GM20000 (cell line): ENCODE measurements at places on chromosomes 5 and 9.

DNA sequence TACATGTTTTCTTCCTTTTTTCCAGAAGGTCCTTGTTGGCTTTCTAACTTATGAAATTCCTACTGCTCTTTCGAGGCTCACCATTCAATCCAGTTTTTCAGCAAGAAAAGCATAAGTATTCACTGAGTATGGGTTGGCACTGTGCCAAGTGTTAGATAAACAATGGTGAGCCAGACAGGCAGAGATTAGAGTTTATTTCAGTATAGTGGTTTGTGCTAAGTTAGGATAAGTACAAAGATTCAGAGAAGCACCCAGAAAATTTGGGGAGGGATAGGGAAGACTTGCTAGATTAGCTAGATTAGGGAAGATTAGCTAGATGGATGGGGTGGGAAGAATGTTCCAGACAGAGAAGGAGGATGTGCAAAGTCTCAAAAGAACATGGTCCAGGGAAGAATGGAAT lies 122.9 kb downstream of the OXCT1 start:
- no peak for DNase-seq

DNA sequence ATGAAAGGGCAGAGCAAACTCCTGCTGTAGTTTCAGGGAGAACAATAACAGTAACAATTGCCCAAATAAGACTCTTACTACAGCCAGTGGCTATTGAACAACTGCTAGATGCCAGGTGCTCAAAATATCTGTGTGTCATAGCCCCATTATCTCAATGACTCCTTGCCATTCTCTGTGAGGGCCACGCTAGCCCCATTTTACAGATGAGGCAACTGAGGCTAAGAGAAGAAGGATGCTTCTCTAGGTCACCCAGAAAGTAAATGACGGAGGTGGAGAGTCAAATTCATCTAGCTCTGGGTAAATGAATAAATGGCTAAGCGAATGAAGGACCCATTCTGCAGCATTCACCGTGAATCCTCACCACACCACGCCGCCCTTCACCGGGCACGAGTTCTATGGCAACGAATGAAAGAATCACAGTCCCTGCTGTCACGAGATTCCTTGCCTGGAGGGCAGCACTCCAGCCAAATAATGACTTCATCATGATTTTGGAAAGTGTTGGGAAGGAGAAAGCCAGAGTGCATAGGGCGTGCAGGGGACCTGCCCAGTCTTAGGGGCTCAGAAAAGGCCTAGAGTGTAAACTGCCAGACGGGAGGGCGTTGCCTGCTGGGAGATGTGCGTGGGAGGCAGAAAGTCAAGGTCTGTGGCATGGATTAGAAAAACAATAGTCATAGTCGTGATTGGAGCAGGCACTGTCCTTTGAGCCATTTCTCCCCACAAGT lies 147.2 kb downstream of the C9orf50 start:
- DNase-seq, result no peak

GRCh38 chr9:35285731-35286130 lies 123.9 kb downstream of the UNC13B start:
- no peak for DNase-seq

GRCh38 chr9:133540698-133541025 lies 6.2 kb downstream of the ADAMTSL2 start:
- DNase-seq, result no peak

DNA sequence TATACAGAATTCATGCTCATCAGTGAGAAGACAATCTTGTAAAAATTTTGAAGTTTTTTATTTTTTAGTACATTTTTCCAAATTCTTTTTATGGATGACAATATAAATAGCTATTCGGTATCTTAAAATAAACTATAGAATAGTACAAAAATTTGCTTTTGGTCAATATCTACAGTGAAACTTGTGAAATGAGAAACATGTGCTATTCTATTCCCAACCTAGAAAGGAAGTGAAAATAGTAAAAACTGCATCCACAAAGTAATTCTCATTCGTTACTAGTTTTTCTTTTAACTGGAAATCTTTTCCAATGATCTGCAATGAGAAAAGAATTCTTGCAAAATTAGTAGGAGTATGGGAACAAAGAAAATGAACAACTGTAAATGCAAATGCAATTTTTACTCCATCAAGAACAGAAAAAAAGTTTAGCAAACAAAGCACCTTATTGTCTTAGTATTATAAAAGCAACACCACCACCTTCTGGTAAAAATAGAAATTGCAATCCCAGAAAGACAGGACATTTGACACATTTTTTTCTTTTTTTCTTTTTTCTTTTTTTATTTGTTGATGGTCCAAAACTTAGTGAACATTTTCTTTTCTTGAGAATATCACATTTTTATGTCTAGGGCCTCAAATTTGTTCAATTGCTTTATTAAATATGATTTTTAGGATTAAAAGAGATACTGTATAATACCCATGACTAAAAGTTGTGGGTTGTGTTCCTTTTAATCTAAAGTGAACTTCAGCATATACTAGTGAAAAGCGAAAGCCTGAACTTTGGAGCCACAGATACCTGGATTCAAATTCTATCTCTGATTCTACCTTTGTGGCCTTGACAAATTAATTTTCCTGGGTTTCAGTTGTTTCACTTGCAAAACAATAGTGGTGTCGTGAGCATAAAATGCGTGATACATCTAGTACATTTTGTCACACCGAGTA lies 72.3 kb downstream of the SLCO4C1 start:
- peak; percentile 12 for DNase-seq

- DNase-seq, result no peak
Measured at GRCh38 chr5:128422612-128423011, 115.4 kb downstream of the FBN2 start.

DNA sequence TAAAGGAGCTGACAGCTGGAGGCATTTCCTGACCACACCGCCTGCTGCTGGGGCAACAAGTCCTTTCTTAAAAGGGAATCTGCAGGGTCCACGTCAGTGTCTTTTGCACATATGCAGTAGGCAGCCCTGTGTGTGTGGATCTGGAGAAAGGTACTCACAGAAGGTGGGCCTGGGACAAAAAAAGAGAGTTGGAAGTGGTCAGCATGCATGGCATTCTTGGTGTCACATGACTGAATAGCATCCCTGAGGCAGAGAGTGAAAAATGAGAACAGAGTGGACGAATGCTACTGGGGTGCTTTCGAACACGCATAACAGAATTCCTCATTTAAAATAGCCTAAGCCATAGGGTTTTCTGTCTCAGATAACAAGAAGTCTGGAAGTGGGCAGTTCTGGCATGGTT lies 47.0 kb downstream of the DNAJC21 start:
- no peak for DNase-seq

DNA sequence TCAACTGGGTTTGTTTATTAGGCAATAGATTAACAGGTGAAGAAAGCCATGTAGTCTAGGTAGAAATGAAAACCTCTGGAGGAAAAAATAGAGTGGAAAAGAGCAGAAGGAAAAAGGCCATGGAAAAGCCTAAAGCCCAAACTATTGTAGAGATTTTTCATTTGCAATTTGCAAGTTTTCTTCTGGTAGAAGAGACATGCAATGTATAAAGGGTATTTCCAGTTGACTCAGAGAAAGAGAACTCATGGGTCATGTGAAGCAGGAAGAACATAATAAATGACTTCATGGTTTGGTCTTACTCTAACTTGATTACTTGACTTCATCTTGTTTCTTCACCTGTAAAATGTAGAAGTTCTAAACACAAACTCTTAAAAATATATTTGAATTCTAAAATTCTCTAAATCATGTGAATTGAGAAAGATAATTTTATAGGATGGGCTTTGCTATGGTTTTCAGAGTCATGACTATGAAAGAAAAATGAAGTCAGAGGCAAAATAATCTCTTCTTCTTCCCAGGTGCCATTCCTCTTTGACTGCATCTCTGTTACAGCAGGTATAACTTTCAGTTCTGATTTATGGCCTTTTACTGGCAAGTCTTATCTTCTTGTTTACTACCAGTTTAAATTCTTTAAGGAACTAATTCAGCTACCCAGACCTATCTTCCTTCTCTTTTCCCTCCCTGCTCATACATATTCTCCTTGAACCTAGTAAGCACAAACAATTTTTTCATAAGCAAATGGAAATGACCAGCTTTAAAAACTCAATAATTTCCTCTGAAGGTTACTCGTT lies 47.7 kb upstream of the TMC1 start:
- peak; percentile 66 for DNase-seq

GRCh38 chr5:14286574-14287421 lies 143.7 kb downstream of the TRIO start:
- peak; percentile 28 for DNase-seq

DNA sequence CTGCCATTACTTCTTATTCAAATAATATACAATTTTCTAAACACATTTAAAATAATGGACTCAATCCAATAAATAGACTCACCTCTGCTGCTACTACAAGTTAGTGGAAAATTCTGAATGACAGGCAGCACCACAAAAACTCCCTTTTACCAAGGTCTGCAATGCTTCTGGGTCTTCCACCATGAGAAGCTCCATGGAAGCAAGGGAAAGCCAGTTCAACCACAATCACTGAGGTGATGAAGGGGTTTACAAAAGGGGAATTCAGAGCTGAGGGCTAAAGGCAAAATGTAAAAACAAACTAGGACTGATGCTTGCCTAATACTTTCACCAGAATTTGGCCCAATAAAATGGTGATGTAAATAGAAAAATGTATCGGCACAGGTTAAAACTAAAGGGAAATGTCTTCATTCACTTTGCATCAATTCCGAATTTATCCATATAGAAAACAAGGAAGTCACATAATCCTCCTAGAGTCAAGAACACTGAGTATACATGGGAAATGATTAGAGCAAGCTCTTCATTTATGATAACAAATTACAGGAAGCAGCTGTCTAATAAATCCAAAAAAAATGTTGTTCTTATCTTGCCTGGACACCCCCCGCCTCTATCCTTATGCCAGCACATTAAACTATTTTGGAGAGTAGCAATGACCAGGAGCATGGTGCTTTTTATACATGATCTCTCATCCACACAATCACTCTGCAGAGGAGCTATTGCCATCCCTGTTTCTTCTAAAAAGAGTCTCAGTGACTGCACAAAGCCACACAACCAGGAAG lies 66.3 kb upstream of the NFIB start:
- no peak for DNase-seq

- DNase-seq, result no peak
Measured at GRCh38 chr9:120395376-120395775, 184.6 kb downstream of the CDK5RAP2 start.

GRCh38 chr5:58317009-58317408 lies 142.9 kb downstream of the PLK2 start:
- DNase-seq, result no peak

DNA sequence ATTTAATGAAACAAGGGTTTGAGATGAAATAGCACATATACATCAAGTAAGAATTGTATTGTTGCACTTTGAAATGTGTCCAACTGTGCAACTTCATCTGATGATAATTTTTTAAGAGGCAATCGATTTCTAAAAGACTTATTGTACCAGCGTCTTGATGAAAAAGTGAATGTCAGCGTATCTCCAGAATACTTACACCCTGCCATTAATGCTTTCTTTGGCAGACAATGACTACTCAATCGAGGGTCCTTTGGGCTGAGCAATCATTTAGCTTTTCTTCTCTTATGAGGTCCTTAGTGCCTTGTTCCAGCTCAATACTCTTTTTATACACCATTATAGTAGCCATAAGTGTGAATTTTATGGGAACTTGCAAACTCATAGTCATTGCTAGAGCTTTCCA lies 4.7 kb downstream of the TLE1 start:
- DNase-seq, result no peak

GRCh38 chr9:111842313-111842712 lies 47.6 kb upstream of the SHOC1 start:
- DNase-seq, result no peak

DNA sequence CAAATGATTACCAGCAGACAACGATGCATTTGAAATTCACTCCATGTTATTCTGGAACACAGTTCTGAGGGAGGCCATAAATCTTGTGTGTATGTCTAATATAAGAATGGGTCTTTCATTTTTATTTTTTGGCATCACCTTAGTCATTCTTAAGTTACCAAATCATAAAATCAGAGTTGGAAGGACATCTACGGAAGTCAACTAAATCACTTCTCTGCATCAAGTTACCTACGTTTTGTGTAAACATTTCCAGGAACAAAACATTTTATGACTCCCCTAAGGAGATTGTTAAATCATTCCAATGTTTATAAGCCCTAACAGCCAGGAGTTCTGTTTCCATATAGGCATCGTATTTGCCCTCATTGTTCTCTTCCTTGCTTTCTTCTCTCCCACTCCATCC lies 378.2 kb downstream of the FAM170A start:
- no peak for DNase-seq

DNA sequence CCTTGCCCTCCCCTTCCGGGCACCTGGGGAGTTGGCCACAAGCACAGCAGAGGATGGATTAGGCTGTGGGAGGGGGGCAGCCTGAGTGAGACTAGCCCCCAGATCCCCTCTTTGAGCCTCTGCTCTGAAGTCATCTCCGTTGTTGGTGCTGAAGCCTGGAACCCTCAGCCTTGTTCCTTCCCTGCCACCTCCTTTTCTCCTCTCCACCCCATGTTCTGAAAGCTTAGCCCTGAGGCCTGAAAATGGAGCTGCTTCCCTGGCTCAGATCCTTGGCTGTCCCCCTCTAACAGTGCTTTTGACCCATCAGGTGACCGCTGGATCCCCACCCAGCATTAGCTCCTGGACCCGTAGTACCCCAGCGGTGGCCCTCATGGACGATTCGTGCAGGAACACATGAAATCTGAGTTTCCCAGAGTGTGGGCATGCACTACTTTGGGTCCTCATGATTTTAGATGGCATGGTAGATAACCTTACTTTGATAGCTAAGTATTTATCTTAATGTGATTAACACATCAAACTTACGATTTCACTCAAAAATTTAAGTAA lies 21.6 kb upstream of the ANGPTL2 start:
- DNase-seq, result no peak

- DNase-seq, result no peak
Measured at GRCh38 chr5:6730807-6731206, 17.6 kb downstream of the TENT4A start.

DNA sequence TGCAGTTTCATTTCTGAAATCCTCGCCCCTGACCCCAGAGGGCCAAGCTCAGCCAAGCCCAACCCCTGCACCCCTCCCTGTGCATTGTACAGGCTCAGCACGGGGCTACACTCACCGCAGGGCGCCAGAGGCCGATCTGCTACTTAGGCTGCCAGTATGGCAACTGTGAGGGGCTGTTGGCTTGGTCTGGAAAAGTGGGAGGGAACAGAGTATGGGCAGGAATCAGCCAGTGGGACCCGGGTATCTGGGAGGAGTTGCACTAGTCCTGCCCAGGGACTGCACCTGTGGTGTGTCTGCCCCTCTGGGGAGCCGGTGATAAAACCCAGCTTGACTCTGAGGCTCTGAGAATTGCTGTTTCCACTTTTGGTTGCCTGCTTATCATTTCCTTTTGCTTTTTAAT lies 167.4 kb upstream of the KIF2A start:
- DNase-seq, result no peak

DNA sequence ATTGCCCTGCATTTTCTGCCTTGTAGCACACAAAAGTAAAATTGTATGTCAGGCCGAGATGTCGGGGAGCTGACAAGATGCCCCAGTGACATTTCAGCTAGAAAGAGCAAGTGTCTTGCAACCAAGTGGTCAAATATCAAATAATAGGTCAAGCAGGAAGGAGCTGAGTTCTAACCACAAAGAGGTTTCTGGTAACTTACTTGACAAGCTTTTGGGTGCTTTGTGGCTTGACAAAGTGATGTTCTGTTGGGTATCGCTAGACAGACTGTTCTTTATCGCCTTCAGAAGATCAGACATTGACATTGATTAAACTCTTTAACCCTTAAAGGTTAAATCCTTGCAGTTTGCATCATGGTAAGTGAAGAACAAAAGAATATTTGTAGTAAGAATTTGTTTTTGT lies 419.9 kb downstream of the CCDC171 start:
- no peak for DNase-seq
